ENCODE measurements at places on chromosomes 5 and 9. TPM values are rescaled to one million over a fixed set of nuclear protein-coding genes. Genes with fewer than 3 reads are reported as not detected.

Gene TAF11L7
- total RNA-seq: 0.39 TPM

Gene PCDHA9
- under 0.01 TPM for total RNA-seq

Gene GFPT2
- 4.3 TPM for total RNA-seq

Gene RACK1
- 5,268 TPM for total RNA-seq

Gene PCDHGA6
- 2.6 TPM for total RNA-seq

Gene PRLR
- total RNA-seq: 25.5 TPM

Gene FSTL4
- not detected for total RNA-seq

Gene GMCL2
- not detected for total RNA-seq

Gene IL9
- not detected for total RNA-seq

Gene WNK2
- total RNA-seq: not detected

Gene CDHR2
- not detected for total RNA-seq

Gene SUSD3
- 0.54 TPM for total RNA-seq

Gene MAST4
- 36.1 TPM for total RNA-seq

Gene DND1
- 0.76 TPM for total RNA-seq

Gene OLFML2A
- total RNA-seq: 14.9 TPM

Gene NR6A1
- 1.6 TPM for total RNA-seq

Gene CIZ1
- 61.1 TPM for total RNA-seq

Gene TNFSF8
- total RNA-seq: not detected

Gene ADAMTS6
- 578 TPM for total RNA-seq

Gene ENHO
- not detected for total RNA-seq

Gene NMUR2
- 0.11 TPM for total RNA-seq

Gene PCDHB3
- 0.39 TPM for total RNA-seq

Gene CDH6
- total RNA-seq: not detected

Gene ISL1
- total RNA-seq: not detected

Gene GRM6
- total RNA-seq: not detected

Gene EQTN
- 0.22 TPM for total RNA-seq
